ENCODE measurements at places on chromosomes 6 and 20.

DNA sequence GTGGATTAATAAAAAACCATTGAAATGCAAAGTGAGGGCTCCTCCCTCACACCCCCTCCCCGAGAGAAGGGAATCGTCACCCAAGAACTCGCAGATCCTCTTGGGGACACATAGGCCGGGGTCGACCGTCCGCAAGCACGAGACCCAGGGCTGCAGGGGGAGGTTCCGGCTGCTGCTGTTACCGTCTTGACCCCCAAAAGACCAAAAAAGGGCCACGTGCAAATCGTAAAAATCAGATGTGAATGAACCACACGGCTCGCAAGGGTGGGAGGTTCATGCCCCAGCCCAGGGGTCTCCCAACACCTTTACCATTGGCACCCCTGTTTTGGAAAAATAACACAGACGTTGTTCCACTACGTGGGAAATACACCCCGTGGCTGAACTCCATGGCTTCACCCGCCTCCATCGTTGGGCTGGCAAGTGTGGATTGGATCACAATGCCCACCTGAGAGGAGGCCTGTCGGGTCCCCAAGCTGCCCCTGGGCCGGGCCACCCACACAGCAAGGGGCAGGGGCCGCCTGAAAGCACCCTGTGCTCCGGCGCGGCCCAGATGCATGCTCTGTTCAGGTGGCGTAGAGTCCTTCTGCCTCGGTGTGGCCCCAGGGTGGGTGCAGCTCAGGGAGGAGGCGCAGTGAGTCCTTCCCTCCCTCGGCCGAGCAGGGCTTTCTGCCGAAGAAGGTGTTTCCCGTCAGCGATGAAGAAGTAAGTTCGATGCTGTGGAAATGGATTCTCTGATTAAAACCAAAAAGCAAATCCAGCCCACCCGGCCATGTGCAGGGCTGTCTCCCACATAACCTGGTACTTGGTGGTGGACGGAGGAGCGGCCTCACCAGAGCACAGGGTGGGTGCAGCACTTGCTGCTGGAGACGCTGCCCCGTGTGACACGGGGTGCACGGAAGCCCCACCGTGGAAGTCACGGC lies 85.0 kb downstream of the YTHDF1 start:
- H3K27ac ChIP-seq = peak overlapping the region; percentile 87
- peaks cover 15% of the 10 kb centered on the region for H3K27me3 ChIP-seq
- H3K4me3 ChIP-seq = peak overlapping the region; percentile 77
- H3K4me1 ChIP-seq = peaks cover 21% of the 10 kb centered on the region

GRCh38 chr20:47583551-47583950 lies 81.9 kb downstream of the NCOA3 start:
- H3K27ac ChIP-seq = no peak overlapping the region
- H3K27me3 ChIP-seq = no peaks in the 10 kb centered on the region
- H3K4me3 ChIP-seq = no peak overlapping the region
- H3K4me1 ChIP-seq = peaks cover 21% of the 10 kb centered on the region
- H3K36me3 ChIP-seq = peaks cover 5% of the 10 kb centered on the region

GRCh38 chr6:19369785-19370184 lies 467.4 kb upstream of the ID4 start:
- no peak overlapping the region for H3K4me3 ChIP-seq
- no peak overlapping the region for H3K27ac ChIP-seq
- DNase-seq = no peak
- no peaks in the 10 kb centered on the region for H3K27me3 ChIP-seq
- H3K36me3 ChIP-seq = peaks cover 3% of the 10 kb centered on the region

DNA sequence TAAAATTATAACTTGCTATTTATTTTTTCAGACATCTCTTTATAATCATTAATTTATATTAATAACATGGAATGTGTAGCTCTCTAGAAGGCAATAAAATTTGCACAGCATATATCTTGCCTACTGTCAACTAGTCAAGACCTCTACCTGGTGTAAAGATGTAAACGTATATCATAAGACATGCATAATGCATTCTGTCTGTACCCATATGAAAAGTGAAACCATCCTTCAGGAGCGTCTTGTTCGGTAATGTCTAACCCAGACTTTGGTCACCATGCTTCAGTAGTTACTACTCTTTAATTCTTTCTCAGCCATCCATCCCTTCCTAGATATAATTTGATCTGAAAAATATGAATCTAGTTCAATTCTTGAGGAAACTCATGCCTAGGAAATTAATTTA lies 21.0 kb downstream of the CEP43 start:
- no peaks in the 10 kb centered on the region for H3K4me1 ChIP-seq
- H3K36me3 ChIP-seq = peaks cover 11% of the 10 kb centered on the region
- H3K27me3 ChIP-seq = no peaks in the 10 kb centered on the region
- no peak overlapping the region for H3K27ac ChIP-seq
- DNase-seq = no peak
- H3K4me3 ChIP-seq = no peak overlapping the region

GRCh38 chr6:20722455-20722854 lies 188.2 kb downstream of the CDKAL1 start:
- peaks cover 2% of the 10 kb centered on the region for H3K36me3 ChIP-seq
- H3K4me1 ChIP-seq = no peaks in the 10 kb centered on the region
- no peak for DNase-seq

- DNase-seq = no peak
- no peaks in the 10 kb centered on the region for H3K27me3 ChIP-seq
- no peaks in the 10 kb centered on the region for H3K36me3 ChIP-seq
- H3K4me3 ChIP-seq = no peak overlapping the region
- H3K4me1 ChIP-seq = no peaks in the 10 kb centered on the region
Measured at GRCh38 chr6:131443514-131443913, 129.5 kb upstream of the ARG1 start.

DNA sequence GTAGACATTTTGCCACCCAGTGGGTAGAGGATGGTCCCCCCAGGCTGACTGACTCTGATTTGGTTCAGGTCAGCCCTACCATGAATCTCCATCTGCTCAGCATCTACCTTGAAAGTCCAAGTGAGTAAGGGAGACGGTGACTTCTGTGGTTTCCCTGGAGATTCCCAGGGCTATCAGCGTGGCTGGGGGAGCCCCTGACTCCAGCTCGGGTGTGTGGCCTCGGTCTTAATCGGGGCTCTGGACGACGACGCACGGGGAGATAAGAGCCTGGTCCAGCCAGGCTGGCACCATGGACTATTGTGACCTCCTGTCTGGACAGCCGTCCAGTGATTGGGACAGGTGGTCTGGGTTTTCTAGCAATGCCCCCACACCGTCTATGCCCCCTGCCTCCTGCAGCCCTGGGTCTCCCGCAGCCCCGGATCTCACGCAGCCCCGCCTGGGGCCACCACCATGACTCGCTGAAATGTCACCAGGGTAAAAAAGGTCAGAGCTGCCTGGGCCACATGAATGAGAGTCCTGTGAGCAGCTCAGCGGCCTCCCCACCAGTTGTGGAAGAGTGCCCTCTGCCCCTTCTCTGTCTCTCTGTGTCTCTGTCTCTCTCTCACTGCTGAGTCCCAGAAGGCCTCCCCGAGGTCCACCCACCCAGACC lies 47.1 kb upstream of the GATA5 start:
- no peaks in the 10 kb centered on the region for H3K27me3 ChIP-seq
- no peak overlapping the region for H3K27ac ChIP-seq
- peaks cover 26% of the 10 kb centered on the region for H3K4me1 ChIP-seq
- H3K4me3 ChIP-seq = peak overlapping the region; percentile 59

DNA sequence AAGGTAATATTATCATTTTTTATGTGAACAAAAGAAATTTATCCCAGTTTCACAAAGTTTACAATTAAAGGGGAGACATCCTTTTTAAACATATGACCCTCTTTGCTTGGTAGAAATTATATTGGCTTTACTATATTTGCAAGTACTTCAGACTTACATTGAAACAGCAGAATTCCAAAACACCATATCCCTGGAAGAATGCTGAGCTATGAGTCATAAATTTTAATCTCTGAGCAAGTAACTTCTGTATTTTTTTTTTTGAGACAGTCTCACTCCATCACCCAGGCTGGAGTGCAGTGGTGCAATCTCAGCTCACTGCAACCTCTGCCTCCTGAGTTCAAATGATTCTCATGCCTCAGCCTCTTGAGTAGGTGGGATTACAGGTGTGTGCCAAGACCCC lies 240.4 kb downstream of the TBC1D32 start:
- H3K4me1 ChIP-seq = no peaks in the 10 kb centered on the region
- H3K27ac ChIP-seq = no peak overlapping the region
- DNase-seq = no peak

DNA sequence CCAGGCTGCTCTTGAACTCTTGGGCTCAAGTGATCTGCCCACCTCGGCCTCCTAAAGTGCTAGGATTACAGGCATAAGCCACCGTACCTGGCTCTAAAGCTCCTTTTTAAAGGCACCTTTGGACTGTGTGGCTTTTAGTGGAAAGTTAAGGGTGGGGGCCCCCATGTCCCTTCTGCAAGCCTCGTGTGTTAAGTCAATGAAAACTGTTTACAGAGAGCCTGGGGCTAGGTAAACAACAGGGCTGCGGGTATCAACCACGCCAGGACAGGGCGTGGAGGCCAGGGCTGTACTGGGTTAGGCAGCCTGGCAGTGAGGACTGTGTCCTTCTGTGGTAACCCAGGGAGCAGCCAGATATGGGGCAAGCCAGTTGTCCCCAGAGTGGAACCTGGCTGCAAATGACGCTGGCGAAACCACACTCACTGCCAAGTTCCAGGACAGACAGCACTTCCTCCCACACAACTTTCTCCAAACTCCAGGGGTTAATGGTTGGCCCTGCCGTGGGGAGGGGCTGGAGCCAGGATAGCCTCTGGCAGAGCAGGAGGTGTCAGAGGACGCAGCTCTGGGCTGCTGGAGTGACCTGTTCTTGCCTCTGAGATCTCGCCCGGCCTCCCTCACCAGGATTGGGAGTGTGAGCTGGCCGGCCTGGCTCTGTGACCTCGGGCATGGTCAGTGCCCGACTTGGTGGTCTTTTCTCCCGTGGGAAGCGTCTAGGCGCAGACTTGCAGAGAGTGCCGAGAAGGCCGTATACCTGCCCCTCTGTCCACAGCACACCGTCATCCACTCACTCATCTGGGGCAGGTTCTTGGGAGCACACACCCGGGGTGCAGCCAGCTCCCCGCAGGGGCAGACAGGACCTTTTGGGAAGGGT lies 3.2 kb downstream of the SLC17A9 start:
- no peak for DNase-seq
- H3K4me3 ChIP-seq = no peak overlapping the region
- H3K27me3 ChIP-seq = no peaks in the 10 kb centered on the region
- H3K27ac ChIP-seq = no peak overlapping the region

- DNase-seq = no peak
- no peak overlapping the region for H3K4me3 ChIP-seq
- no peaks in the 10 kb centered on the region for H3K27me3 ChIP-seq
- no peak overlapping the region for H3K27ac ChIP-seq
Measured at GRCh38 chr20:60509407-60509806, 551.2 kb downstream of the CDH26 start.

- peaks cover 3% of the 10 kb centered on the region for H3K27me3 ChIP-seq
- H3K36me3 ChIP-seq = no peaks in the 10 kb centered on the region
- H3K4me1 ChIP-seq = no peaks in the 10 kb centered on the region
- H3K27ac ChIP-seq = no peak overlapping the region
- DNase-seq = no peak
Measured at GRCh38 chr6:105892577-105893262, 193.4 kb upstream of the PRDM1 start.

GRCh38 chr20:5128886-5129285 lies 2.1 kb downstream of the CDS2 start:
- no peaks in the 10 kb centered on the region for H3K27me3 ChIP-seq
- H3K4me3 ChIP-seq = peak overlapping the region; percentile 96
- H3K4me1 ChIP-seq = peaks cover 31% of the 10 kb centered on the region

DNA sequence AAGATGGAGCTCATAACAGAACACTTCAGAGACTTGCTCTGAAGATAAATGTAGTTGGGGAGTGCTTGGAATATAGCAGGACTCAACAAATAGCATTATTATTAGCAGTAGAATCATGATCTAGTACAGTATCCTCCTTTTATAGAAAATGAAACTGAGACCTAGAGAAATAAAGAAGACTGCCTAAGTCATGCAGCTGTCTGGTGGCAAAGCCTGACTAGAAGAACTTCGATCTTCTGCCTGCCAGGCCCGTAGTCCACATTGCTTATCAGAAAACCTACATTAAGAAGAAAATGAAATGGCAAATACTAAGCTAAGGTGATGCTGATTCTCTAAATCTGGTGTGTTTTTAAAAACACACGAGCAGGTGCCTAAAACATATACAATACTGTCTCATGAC lies 46.4 kb upstream of the DST start:
- no peak for DNase-seq
- H3K27ac ChIP-seq = no peak overlapping the region
- no peaks in the 10 kb centered on the region for H3K36me3 ChIP-seq
- H3K4me3 ChIP-seq = no peak overlapping the region

- H3K4me3 ChIP-seq = no peak overlapping the region
- no peak for DNase-seq
- no peaks in the 10 kb centered on the region for H3K36me3 ChIP-seq
- no peaks in the 10 kb centered on the region for H3K4me1 ChIP-seq
- no peak overlapping the region for H3K27ac ChIP-seq
- peaks cover 12% of the 10 kb centered on the region for H3K27me3 ChIP-seq
Measured at GRCh38 chr6:158684311-158684710, 34.5 kb downstream of the SYTL3 start.

GRCh38 chr6:167962711-167963110 lies 34.8 kb upstream of the KIF25 start:
- DNase-seq = no peak
- H3K4me3 ChIP-seq = no peak overlapping the region
- H3K36me3 ChIP-seq = peaks cover 23% of the 10 kb centered on the region
- no peak overlapping the region for H3K27ac ChIP-seq
- peaks cover 21% of the 10 kb centered on the region for H3K4me1 ChIP-seq

- no peak for DNase-seq
- no peaks in the 10 kb centered on the region for H3K27me3 ChIP-seq
- H3K4me3 ChIP-seq = no peak overlapping the region
- no peaks in the 10 kb centered on the region for H3K36me3 ChIP-seq
- H3K4me1 ChIP-seq = peaks cover 8% of the 10 kb centered on the region
- H3K27ac ChIP-seq = no peak overlapping the region
Measured at GRCh38 chr20:62359491-62360121, 7.5 kb downstream of the LAMA5 start.

DNA sequence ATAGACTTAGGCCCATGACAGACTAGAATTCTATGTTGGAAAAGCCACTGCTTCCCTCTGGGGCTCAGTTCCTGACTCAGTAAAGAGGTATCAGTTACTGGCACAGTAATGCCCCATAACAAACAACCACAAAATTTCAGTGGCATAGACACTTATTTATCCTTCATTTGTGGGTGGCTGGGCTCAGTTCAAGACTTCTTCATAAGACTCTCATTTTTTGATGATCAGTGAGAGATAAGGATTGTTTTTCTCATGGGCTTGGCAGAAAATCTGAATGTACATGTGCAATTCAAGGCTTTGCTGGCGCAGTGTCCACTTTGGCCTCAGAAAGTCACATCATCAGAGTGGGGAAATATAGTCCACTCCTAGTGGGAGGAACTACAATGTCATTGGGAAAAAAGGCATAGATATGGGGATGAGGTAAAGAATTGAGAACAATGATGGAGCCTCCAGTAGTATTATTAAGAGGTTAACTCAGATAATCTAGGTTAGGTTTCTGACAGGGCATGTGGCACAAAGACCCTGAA lies 384.6 kb upstream of the FLRT3 start:
- H3K4me3 ChIP-seq = no peak overlapping the region
- H3K36me3 ChIP-seq = no peaks in the 10 kb centered on the region
- H3K27ac ChIP-seq = peak overlapping the region; percentile 73
- H3K27me3 ChIP-seq = no peaks in the 10 kb centered on the region
- DNase-seq = no peak

GRCh38 chr6:163349696-163350095 lies 64.8 kb upstream of the QKI start:
- H3K36me3 ChIP-seq = no peaks in the 10 kb centered on the region
- H3K27ac ChIP-seq = peak overlapping the region; percentile 72
- H3K4me3 ChIP-seq = no peak overlapping the region
- H3K27me3 ChIP-seq = no peaks in the 10 kb centered on the region
- H3K4me1 ChIP-seq = peaks cover 60% of the 10 kb centered on the region
- DNase-seq = no peak

GRCh38 chr6:6847591-6847990 lies 259.1 kb downstream of the LY86 start:
- DNase-seq = no peak
- H3K4me3 ChIP-seq = no peak overlapping the region
- H3K27me3 ChIP-seq = peaks cover 1% of the 10 kb centered on the region
- H3K36me3 ChIP-seq = peaks cover 3% of the 10 kb centered on the region

All from neural crest cell (in vitro differentiated cells).